ENCODE measurements at places on chromosomes 5 and 9. TPM values are rescaled to one million over a fixed set of nuclear protein-coding genes. Genes with fewer than 3 reads are reported as not detected.

THBS4 gene
- 0.46 TPM for polyA plus RNA-seq

SLC46A2 gene
- not detected for polyA plus RNA-seq

CCNB1 gene
- 38.8 TPM for polyA plus RNA-seq

DNA sequence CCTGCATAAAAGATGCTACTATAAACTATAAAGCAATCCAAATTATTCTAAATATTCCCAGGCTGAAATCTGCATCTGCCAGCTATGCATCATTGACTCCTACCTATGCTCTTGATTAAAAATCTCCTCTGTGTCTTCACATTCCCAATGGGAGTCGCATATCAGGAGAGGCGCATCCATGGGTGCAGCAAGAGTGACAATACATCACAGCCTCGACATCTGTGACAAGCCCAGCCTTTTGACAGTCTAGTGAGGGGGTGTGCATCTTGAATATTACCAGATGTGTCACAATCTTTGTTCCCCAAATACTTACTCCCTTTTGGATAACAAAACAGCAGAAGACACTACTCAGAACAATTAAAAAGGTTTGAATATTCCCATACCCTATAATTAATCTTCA lies 171.8 kb downstream of the PDE4D start:
- DNase-seq: no peak

DNA sequence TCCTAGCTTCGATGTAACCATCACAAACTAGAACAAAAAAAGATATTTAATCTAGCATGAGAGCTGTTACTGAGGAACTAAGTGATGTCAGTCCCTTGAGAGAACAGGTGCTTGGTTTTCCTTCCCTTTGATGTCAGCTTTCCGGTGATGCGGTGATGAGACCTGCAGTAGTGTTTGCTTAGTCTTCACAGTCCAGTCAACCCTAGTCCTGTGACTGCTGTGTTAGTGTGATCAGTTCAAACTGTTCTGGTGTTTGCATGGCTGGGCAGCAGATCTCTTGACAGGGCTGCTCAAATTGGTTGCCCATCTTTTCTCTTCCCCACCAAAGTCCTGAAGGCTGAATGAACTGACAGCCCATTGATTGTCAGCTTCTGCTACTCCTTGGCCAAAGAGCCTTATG lies 608.6 kb upstream of the DAB2 start:
- DNase-seq: no peak

GRCh38 chr5:20113931-20114330 lies 125.9 kb upstream of the CDH18 start:
- DNase-seq: no peak

FRRS1L gene
- polyA plus RNA-seq: not detected

DNA sequence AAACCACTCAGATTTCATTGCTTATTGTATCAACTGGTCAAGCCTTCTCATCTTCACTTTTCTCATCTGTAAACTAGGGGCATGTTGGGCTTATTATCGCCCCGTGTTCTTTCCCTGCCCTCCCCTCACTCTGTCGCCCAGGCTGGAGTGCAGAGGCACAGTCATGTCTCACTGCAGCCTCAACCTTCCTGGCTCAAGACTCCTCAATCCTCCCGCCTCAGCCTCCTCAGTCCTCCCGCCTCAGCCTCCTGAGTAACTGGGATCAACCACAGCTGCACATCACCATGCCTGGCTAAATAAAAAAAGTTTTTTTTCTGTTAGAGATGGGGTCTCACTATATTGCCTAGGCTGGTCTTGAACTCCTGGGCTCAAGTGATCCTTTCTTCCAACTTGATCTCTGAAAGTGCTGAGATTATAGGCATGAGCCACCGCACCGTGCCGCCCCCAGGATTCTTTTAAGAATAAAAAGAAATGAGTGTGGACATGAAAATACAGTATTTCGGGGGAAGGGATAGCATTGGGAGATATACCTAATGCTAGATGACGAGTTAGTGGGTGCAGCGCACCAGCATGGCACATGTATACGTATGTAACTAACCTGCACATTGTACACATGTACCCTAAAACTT lies 2.0 kb downstream of the MAML1 start:
- no peak for DNase-seq

ZNF354B gene
- polyA plus RNA-seq: 8.6 TPM

SPATA31E1 gene
- not detected for polyA plus RNA-seq

- no peak for DNase-seq
These were observed 31.5 kb upstream of the PUM3 start for GRCh38 chr9:2875218-2875977.

DNA sequence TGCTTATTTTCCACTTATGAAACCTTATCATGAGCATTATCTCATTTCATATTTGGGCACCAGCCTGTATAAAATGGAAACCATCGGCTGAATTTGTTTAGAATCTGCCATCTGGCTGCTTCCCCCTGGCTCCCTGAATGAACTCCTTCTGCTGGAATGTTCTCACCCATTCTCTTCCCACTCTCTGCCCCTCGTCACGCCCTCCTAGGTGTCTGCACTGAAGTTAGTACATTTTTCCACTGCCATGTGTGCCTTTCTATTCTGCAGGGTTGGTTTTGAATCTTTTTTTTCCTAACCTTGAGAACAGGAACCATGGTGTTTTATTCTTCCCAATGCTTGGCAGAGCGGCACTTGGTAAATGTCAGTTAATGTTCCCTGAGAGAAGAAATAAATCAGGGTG lies 359.7 kb downstream of the MLLT3 start:
- DNase-seq: no peak

DNA sequence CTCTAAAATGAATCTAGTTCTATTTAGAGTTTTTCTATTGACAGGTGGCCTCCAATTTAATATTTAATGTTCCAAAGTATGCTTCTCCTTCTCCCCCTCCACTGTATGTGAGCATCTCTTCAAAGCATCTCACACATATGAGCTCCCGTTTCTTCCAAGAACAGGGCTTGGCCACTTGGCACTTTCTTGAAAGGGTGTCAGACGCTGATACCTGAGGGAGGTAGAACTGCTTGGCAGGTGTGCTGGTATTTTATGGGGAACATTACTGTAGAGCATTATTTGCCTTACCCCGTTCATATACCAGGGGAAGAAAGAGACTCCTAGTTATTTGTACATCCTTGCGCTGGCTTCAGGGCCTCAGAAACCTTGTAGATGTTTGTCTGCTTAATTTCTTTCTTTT lies 1.9 kb downstream of the RCL1 start:
- DNase-seq: no peak

DNA sequence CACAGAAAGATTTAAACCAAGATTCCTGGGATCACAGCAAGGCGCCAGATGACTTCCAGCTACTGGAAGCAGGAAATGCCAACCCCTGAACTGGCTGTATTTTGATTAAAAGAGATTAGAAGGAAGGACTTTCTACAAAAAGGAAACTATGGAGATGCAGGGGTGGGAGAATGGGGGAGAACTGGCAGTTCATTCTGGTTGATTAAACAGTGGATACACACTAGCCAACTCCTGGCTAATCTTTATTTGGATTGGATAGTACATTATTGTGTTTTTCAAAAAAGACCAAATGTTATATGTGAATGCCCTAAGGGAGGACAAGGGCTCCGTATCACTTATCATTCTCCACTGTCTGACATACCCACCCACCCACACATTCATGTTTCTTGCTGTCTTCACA lies 93.2 kb downstream of the CDO1 start:
- DNase-seq: no peak

DNA sequence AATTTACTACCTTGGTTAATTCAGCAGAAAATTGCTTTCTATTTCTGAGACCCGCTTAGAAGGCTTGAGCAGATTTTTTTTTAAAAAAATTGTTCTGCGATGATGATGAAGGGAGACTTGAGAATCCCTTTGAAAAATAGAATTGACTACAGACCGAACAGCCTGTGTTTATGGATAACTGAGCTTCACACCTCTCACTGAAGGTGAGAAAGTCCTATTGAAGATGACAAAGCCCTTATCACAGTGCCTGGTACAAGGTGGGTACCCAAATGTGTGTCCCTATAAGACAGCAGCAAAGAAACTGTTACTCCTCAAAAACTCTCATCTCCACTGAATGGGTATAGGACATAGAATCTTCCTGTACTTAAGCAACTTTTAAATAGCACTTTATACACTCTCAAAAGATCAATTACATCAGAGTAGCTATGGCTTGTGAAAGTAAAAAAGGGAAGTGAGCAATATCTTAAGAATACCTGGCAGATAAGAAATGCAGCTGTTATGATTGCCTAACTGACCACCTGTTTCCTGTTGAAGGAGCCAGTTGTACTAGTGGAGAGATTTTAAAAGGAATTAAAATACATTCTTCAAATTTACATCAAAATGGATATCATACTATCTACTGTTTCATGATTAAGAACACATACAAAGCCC lies 419.7 kb downstream of the CHSY3 start:
- peak; percentile 50 for DNase-seq

DNA sequence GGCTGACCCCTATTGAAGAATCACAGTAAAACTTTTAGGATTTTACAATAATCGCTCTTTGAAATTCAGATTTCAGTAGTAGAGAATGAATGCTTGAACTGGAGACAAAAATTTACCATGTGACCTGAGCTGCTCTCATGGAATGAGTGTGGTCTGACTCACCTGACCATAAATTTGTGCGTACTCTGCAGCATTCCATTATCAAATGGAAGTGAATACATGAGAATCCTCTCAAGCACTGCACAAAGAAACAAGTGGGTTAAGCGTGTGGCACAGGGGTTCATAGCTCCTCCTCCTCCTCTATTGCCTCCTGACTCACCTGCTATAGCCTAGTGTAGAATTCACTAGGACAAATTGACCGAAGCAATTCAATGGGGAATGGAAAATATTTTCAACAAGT lies 269.8 kb upstream of the CDH9 start:
- no peak for DNase-seq

- DNase-seq: no peak
These were observed 24.8 kb downstream of the IL6ST start for GRCh38 chr5:55969956-55970355.

- DNase-seq: no peak
These were observed 42.5 kb downstream of the SEMA4D start for GRCh38 chr9:89455356-89455824.

GRCh38 chr9:124077915-124078572 lies 66.5 kb downstream of the LHX2 start:
- no peak for DNase-seq

DNA sequence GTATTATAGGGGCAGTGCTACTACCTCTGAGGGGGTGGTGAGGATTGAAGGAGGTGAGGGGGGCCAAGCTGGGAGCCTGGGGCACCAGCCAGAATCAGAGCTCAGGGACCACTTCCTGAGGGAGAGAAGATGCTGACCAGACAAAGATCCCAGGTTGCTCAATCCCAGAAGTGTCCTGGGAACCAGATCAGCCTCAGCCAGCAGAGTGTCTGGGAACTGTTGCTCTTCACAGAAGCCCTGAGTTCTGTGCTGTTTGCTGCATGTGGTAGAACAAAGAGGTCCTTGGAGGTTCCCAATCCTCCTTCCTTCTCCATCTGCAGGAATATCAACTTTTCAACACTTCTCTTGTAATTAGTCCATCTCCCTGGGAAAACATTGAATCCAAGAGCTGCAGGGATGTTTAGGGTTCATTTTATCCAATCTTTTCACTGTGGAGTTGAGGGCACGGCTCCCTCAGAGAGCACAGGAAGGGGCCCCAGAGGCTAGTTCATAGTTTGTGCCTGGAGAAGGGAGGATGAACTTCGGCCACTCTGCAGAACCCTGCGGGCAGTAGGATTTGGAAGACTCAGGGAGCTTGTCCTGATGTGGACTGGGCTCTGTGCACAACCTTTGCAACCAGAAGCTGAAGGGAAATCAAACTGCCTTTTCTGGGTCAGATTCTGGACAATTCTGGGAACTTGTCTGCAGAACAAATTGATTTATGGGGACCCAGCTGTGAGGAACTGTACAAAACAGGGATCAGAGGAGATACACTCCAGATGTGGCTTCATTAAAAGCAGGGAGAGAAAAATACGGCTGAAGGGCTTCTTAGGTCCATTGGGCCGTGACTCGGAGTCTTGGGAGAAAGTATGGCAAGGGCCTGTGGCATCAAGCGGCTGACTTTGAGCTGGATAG lies 57.1 kb downstream of the GALNT12 start:
- DNase-seq: no peak

IFNA2 gene
- not detected for polyA plus RNA-seq

NCS1 gene
- polyA plus RNA-seq: 49.1 TPM

DIAPH1 gene
- 72.0 TPM for polyA plus RNA-seq

DNA sequence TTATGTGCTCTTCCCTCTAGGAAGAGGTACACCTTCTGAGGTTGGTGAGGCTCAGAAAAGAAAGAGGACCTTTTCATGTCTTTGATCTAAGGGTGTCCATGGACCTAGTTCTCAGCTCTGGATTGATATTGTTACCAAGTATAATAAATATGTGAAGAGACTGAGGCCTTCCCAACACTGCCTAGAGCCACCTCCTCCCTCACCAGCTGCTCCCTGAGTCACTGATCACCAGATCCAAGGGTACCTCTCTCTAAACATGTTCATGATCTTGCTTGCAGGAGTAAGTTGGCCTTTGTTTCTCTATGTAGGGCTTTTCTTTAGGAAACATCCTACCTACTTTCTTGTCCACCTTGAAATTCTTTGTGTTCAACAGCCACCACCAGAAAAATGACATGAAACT lies 218.8 kb upstream of the ADRA1B start:
- DNase-seq: no peak

LMAN2 gene
- polyA plus RNA-seq: 146 TPM

- no peak for DNase-seq
These were observed 325.6 kb downstream of the ENC1 start for GRCh38 chr5:74314906-74315305.

TMEM232 gene
- 1.1 TPM for polyA plus RNA-seq

- no peak for DNase-seq
These were observed 231.0 kb downstream of the ESM1 start for GRCh38 chr5:54754420-54754819.

PCA3 gene
- not detected for polyA plus RNA-seq

DNA sequence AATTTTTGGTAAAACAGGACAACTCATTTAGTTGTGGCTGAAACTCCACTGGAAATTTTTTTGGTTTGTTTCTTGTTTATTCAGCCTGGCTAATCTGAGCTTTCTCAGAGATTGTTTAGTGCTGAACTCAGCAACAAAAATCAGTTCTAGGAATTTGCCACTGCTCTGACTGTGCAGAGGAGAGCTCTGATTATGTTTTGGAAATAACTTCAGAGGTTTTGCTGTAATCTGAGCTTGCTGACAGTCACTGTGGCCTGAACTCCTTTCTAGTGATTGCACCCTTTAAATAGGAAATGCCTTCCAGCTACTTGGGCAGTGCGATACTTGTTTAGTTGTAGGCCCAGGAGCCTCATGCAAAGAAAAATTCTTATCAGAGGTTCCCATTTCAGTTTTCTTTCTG lies 60.2 kb downstream of the OSTF1 start:
- no peak for DNase-seq

GRCh38 chr5:132479111-132479951 lies 11.2 kb downstream of the IRF1 start:
- no peak for DNase-seq

GRCh38 chr9:119153402-119153801 lies 215.8 kb downstream of the BRINP1 start:
- no peak for DNase-seq
